ENCODE measurements at places on chromosomes 7 and 10.

- DNase-seq, result no peak
These were observed 38.4 kb upstream of the PSAP start for GRCh38 chr10:71889388-71889987.

- DNase-seq, result no peak
These were observed 46.8 kb upstream of the CRTAC1 start for GRCh38 chr10:98077223-98077622.

DNA sequence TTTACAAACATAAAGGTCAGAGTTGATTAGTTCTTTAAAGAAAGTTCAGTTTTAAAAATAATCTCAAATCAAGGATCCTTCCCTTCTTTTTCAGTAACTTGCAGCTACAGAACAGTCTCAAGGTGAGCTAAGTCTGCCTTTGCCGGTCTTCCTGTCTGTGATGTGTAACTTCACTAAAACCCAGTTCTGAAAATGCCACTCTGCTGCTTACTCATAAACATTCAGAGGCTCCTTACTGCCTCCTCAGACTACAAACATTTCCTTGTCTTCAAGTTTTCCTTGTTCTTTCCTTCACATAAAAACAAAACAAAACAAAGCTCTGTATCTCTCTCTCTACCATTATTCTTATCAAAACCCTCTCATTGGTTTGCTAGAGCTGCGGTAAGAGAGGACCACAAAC, 128.7 kb downstream of the ETV1 start:
- DNase-seq, result no peak

DNA sequence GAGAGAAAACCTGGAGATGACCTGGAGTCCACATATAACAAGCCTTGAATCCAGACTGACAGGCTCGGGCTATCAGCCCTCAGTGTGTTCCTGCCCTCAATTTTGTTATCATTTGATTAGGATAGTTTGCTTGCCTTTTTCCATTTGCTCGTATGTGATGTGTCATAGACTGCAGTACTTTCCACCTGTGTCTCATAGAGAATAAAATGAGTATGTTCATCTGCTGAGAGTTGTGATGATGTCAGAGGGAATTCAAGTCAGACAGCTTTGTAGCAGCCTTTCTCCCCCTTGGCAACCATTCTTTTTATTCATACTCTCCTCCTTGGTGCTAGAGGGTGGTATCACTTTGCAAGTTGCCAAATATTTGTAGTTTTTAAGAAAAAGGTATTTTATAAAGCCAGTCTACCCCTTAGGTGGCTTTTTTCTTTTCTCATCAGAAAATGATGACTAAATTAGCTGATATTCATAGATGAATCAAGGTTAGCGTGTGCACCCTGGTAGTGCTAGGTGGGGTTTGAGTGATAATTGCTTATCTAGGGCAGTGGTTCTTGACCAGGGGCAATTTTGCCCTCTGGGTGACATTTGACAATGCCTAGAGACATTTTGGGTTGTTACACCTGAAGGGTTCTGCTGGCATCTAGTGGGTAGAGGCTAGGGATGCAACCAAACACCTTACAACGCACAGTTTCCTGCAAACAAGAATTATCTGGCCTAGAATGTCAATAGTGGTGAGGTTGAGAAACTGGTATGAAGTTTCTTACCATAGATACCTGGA, 5.4 kb downstream of the SGPL1 start:
- no peak for DNase-seq

All from GM10248 (cell line).